ENCODE measurements at places on chromosomes 13 and 19.

- DNase-seq, result peak; percentile 66
Measured at GRCh38 chr19:39397360-39398296, 6.5 kb downstream of the MED29 start.

GRCh38 chr13:42746866-42747265 is 34.5 kb upstream of the FAM216B start:
- DNase-seq, result no peak

DNA sequence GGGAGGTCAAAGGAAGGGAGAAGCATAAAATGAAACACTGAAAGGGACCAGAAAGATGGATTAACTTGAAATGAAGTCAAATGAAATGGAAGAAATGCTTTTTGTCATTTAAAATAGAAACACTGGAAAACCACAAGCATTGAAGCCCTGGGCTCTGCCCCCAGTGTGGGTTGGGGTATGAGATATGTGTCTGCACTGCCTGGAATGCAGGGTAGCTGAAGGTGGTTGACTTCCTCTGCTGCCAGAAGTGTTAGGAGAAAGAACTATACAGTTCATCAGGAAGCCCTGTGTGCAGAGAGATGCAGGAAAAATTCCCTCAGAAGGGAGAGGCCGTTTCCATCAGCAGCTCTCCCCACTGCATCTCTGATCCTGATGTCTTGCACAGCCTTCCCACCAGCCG is 69.2 kb downstream of the DHRS12 start:
- DNase-seq, result no peak

DNA sequence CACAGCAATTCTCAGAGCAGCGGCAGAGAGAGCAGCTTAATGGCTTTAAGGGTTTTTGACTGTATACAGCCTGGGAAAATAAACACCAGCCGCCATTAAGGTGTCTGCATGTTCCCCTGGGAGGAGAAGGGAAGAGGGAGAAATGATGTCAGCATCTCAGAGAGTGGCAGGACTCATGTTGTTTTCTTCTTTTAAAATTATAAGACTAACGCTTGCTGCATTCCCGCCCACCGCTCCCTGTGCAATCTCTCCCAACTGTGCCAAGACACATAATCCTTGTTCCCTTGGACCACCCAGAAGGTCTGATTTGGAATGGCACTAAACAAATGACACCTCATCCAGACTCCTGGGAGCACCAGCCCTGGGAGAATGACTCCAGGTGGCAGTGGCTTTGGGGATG is 27.7 kb upstream of the FAM216B start:
- no peak for DNase-seq

- DNase-seq, result no peak
Measured at GRCh38 chr19:43809762-43810696, 7.8 kb upstream of the LYPD5 start.

DNA sequence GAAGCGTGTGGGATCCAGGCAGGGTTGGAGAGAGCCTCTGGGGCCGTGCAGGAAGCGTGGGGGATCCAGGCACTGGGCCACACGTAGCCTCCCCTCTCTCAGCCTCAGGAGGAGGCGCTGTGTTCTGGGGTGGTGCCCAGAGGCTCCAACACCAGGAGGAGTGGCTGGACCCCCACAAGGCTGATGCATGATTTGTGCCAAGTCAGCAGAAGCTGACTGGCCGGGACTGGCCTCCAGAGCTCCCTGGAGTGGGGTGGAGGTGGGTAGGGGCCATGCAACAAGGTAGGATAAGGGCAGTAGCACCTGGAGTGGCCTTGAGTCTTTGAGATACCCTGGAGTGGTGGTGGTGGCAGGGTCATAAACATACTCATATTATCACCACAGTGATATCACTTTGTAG is 75.3 kb downstream of the ERICH6B start:
- DNase-seq, result no peak

DNA sequence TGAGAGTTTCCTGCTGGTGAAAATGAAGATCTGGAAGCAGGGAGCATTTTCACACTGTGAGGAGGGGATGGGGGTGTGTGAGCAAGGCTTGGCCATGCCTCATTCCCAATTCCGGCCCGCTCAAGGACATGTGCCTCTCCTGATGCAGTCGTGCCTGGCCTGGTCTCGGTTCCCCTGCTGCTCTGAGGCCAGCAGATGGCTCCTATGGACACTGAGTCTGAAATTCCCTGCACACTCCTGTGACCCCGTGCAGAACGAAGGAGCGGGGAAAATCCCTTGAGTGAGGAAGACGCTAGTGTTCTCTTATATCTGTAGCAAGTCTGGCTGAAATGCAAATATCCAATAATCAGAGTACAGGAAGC is 363 bp upstream of the ZNF763 start:
- no peak for DNase-seq

DNA sequence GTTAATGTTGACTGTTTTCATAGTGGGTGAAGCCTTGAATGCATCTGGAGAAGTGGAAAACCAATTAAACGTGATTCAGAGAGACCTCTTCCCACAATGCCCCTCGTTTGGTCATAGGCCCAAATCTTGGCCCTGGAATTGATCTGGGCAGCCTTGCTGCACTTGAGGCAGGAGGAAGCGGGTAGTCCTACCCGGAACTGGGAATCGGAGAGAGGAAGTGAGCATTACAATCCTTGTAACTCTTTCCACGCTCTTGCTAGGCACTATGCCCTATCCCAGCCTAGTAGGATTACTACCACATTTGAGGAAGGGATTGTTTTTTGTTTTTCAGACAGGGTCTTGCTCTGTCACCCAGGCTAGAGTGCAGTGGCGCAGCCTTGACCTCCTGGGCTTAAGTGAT is 3.6 kb downstream of the KCNK6 start:
- no peak for DNase-seq

DNA sequence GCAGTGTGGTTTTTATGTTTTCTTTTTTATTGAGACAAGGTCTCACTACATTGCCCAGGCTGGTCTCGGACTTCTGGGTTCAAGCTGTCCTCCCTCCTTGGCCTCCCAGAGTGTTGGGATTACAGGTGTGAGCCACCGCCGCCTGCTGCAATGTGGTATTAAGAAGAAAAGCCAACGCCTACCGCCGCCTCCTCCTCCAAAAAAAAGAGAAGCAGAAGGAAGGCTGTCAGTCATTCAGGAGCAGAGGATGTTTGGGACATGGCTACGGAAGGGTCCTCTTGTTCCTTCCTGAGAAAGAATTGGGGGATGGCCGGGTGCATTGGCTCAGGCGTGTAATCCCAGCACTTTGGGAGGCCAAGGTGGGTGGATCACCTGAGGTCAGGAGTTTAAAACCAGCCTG is 1.2 kb downstream of the PPP1R37 start:
- DNase-seq, result no peak

- no peak for DNase-seq
Measured at GRCh38 chr13:72920097-72920496, 138.2 kb downstream of the PIBF1 start.

- no peak for DNase-seq
Measured at GRCh38 chr13:101949681-101950080, 452.2 kb downstream of the FGF14 start.

DNA sequence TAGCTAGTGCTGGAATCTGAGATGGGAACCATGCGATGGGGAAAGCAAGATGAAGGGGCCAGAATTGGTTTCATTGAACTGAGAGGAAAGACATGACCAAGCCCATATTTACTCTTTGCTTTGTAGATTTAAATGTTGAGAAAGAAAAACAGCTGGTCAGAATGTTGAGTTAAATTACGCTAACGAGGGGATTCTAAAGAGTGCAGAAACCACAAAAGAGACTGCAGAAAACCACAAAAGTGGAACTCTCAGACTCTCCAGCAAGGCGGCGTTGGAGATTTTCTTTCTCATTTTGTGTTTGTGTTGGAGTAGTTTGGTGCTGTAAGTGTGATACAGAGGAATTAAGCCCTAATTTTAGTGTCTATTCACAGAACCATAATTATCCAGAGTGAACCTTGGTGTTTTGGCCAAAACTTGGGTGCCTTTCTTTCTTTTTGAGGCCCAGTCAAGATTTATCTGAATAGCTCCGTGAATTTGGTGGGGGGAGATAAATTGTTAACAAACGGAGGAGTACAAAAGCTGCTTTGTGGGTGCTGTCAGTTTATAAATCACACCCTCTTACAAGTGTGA is 26.3 kb downstream of the SAE1 start:
- no peak for DNase-seq

DNA sequence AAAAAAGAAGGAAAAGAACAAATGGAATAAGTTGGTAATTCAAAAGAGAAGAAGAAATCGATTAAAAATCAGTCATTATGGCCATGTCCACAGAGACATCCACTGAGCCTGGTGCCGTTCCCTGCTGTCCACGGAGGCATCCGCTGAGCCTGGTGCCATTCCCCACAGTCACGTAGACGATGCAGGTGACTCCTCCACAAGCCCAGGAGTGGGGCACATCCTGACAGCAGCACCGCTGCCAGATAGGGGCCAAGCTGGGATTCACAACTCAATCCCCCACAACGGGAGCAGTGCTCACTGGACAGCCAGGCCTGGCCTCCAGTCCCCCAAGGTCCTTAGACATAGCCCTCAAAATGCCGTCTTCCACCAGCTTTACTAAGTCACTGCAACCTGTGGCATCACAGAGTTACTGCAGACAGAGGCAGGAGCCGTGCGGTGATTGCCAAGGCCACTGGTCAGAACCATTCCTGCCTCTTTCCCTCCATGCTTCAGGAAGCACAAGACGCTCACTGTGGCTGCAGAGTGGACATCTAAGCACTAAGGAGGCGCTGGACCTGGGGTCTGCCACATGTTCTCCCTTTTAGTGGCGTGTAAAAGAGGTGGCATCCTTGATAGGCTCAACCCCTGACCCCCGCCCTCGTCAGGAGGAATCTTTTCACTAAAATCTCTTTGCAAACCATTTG is 131.5 kb upstream of the SPACA7 start:
- no peak for DNase-seq

DNA sequence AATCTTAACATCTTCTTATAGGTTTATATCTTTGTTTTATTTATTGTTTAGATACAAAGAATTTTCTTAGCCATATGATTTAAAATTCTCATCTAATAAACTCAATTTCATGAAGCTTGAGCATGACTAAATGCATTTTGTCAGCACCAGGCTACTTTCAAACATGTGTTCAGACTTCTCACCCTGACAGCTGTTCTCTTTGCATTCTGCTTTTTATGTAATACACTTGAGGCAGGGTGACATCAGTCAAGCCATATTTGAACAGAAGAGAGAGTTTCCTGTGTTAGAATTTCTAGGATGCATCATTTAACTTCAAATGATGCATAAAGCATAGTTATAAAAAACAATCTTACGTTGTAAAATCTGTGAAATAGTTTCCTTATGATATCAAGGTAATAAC is 1295.1 kb upstream of the PCDH20 start:
- no peak for DNase-seq

- DNase-seq, result no peak
Measured at GRCh38 chr13:27023385-27024073, 148.1 kb downstream of the USP12 start.

DNA sequence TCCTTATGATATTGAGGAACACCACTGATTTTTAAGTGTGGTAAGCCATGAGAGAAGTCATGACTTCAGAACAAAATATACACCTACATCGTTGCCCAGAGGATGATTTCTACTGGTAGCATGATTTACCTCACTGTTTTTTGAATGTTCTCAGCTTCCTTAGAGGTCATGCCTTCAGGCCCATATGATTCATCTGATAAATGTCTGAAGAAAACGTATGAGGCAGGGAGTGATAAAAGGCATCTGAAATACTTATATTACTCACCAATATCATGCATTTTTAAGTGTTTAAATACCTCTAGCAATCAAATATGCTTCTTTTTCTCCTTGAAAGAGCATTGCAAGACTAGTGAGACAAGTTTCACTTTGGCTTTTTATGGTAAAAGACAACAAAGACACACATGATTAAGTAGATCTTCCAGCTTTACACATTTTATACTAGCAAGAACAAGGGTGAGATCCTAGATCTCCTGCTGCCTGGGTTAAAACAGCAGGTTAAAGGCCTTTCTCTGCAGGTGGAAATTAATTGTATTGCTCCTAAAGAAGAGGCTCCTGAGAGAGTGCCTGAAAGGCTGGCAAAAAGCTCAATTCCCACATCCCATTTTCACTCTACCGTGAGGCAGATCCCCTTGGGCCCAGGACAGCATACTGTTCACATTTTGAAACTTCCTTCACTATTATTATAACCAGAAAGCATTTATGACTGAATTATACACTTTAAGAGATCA is 432.4 kb downstream of the SLITRK1 start:
- DNase-seq, result no peak

- no peak for DNase-seq
Measured at GRCh38 chr13:92901739-92902138, 324.9 kb upstream of the GPC6 start.

GRCh38 chr19:4518345-4519171 is at the start of gene PLIN4:
TSS of gene PLIN4 (minus strand) at chr19:4518486. CDS start at chr19:4518272, 214 bp downstream.
- no peak for DNase-seq

DNA sequence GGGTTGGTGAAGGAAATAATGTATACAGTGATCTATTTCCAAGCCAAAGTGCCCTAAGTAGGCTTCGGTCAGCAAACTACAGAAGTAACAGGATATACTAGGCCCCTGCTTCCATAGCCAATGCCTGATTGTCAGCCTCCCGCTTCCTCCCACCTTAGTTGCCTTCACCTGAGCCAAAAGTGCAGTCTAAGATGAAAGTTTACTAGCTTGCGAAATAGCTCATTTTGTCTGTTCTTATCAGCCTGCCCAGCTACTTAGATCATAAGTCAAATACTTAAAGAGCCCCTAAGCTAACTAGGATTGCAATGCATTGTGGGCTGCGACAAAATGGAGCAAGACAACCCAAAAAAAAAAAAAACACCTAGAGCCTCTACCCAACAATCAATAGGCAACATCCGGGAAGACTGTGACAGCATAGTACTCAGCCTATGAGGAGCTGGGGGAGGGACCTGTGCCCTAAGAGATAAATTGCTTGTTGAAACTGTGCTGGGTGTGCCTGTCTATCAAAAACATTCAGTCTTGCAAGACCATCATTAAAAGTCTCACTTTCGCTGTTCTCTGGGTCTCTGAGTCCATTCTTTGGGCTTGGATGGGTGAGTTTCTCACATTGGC is 454.7 kb upstream of the TSHZ3 start:
- no peak for DNase-seq

DNA sequence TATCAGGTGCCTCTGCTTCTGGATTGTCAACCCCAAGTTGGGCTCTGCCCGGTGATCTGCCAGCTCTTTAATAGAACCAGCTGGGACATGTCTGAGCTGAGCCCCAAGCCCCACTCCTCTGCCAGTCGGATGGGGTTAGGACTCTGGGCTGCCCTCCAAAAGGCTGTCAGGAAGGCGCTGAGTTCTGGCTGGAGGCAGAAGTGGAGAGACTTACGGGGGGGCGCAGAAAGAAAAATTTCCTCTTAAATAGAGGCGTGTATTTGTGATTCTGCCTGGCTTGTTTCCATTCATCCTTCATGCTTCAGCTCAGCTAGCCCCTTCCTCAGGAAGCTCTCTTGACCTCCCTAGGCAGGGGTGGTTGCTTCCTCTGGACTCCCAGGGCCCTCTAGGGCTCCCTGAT is 985 bp upstream of the KCNK6 start:
- DNase-seq, result no peak

GRCh38 chr19:1651568-1652291 is 685 bp downstream of the TCF3 start:
- DNase-seq, result no peak

GRCh38 chr13:102872131-102872530 is 26.3 kb downstream of the ERCC5 start:
- no peak for DNase-seq

Measured in GOT3 (cell line).